Foreskin keratinocyte (primary cell): ENCODE measurements at places on chromosomes 11 and 22. TPM values are rescaled to one million over a fixed set of nuclear protein-coding genes. Genes with fewer than 3 reads are reported as not detected.

GRCh38 chr22:46897246-46897623, 134.8 kb downstream of the TBC1D22A start:
- no peak for DNase-seq

- DNase-seq = no peak
Measured at GRCh38 chr22:26681395-26681821, 24.0 kb downstream of the MIAT start.

- no peak for DNase-seq
Measured at GRCh38 chr22:29834046-29834445, 4.0 kb downstream of the ASCC2 start.

DNA sequence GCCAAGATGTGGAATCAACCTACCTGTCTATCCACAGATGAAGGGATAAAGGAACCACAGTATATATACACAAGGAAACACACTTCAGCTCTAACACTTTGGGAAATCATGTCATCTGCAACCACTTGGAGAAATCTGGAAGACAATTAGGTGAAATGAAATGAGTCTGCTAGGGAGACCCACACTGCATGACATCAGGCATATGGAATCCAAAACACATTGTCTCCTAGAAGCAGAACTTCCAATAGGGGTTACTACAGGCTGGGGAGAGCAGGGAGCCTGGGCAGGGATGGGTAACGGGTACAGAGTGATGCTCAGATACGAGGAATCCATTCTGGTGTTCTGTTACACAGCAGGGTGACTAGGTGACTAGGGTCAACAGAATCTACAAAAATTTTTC, 18.3 kb downstream of the RGL4 start:
- no peak for DNase-seq

GRCh38 chr11:11620921-11621572, 758 bp downstream of the GALNT18 start:
- DNase-seq = peak; percentile 32

GRCh38 chr22:50576806-50577696, 1.2 kb downstream of the CPT1B start:
- no peak for DNase-seq

DNA sequence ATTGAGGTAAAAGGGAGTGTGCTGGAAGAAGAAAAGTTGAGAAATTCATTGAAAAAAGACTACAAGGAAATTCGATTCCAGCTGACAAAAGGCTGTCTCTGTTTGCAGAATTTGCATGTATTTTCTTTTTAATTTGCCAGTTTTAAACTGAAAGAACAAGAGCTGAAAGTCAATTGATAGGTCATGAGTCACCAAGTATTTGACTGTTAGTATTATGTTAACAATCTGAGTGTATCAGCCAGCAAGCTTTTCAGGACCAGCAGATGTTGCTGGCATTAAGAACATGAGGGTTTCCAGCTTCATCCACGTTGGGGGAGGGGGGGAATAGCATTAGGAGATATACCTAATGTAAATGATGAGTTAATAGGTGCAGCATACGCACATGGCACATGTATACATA, 726.7 kb downstream of the METTL15 start:
- DNase-seq = peak; percentile 93

GRCh38 chr11:19365743-19366410, 125.1 kb upstream of the E2F8 start:
- DNase-seq = no peak

DNA sequence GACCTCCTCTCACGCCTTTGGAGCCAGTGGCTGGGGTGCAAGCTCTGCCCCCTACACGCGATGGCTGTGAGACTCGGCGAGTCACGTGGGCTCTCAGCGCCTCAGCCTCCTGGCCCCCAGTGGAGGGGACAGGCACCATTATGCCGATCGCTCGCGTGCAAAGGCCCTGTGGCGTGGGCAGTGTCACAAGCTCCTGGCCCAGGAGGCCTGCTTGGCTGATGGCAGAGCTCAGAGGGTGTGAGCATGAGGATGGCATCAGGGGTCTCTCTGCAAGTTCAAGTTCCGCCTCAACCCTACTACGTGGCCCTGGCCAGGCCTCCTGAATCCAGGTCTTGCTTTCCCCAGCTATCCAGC, 90.8 kb upstream of the KCNQ1OT1 start:
- DNase-seq = no peak

DNA sequence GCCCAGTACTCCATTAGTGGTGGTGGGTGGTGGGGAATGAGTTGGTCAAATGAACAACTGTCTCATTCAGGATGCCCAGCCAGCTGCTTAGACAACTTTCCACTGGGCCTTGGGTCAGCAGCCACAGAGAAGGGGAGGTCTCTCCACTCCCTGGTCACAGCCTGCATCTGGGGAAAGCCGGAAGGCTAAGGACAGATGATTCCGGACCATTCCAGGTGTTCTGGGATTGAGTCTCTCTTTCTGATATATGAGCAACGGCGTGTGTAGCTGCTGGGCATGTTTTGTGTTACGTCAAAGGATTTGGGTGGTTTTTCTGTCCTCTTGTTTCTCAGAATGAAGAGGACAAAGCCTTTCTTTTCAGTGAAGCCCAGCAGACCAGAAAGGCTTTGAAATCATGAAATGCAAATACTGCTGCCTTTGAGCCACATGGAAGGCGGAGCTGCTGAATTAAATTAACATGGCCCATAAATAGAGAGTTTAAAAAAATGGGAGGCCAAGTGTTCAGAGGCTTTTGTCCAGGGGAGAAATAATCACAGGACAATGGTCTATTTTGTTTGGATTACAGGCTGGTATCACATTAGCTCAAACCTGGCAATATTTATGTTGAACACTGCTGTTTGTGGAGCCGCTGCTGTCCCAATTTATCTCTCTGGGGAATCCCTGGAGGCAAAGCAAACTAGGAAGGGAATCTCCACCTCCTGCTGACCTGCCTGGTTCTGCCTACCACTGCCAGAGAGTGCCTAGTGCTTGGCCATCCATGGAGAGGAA, 234.4 kb upstream of the E2F8 start:
- no peak for DNase-seq

- DNase-seq = no peak
Measured at GRCh38 chr11:74256378-74257133, 54.9 kb downstream of the P4HA3 start.

DNA sequence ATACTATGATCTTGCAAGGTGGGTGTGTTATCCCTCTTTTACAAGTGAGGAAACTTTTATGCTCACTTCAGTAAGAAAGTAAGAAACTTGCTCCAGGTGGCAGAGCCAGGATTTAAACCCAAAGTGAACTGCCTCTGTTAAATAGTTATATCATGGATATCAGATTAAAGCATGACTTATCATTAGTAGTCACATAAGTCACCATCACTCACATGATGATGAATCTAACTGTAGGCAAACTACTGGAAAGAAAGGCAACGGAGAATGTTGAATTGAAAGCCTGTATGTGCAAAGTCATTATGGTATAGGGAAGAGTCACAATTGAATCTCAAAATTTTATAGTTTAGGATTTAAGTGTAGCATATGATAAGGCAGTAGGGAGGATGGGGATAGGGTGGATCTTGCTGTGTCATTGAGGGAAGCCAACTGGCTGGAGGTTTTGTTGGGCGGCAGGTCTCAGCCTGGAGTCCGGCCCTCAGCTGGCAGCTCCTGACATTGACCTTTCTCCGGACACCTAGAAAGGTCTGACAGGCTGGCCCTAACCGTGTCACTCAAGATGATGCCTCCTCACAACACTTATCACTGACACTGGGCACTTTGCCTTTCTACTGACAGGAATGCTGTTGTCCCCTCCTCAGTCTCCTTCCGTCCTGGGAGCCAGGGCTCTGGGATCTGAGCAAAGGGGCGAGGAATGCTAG, 98.3 kb downstream of the EMSY start:
- DNase-seq = peak; percentile 43

DNA sequence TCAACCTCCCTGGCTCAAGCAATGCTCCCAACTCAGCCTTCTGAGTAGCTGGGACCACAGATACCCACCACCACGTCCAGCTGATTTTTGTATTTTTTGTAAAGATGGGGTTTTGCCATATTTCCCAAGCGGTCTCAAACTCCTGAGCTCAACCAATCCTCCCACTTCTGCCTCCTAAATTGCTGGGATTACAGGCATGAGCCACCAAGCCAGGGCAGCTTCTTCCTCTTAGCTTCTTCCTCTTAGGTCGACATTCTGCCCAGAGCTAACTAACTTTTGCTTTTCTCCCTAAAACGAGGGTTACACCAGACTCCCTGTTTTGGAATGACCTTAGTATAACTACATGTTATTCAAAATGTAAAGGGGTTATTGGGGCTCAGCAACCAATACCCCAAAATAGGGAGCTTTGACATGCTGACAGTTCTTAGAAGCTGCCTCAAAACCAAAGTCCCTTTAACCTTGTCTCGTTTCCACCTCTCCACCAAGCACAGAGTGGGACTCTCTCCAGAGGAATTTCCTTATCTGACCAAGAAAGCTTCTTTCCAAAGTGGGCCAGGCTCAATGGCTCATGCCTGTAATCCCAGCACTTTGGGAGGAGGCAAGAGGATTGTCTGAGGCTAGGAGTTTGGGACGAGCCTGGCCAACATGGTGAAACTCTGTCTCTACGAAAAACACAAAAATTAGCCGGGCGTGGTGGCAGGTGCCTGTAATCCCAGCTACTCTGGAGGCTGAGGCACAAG, 7.0 kb downstream of the HPS5 start:
- no peak for DNase-seq

DNA sequence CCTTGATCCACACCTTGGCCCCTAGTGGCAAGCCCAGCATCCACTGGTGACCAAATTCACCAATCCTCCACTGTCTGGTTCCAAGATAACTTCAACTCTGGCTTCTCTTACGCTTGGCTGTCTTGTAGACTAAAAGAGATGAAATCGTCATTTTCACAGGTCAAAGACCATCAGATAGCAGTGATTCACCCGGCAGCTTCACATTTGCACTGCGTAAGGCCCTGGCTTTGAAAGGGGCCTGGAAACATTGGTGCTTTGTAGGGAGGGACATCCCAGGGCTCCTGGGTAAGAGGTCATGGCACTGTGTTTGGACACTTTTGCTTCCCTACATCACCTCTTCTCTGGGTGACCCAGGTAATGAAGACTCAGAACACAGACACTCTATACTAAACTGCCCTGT, 30.1 kb upstream of the FADD start:
- no peak for DNase-seq

DNA sequence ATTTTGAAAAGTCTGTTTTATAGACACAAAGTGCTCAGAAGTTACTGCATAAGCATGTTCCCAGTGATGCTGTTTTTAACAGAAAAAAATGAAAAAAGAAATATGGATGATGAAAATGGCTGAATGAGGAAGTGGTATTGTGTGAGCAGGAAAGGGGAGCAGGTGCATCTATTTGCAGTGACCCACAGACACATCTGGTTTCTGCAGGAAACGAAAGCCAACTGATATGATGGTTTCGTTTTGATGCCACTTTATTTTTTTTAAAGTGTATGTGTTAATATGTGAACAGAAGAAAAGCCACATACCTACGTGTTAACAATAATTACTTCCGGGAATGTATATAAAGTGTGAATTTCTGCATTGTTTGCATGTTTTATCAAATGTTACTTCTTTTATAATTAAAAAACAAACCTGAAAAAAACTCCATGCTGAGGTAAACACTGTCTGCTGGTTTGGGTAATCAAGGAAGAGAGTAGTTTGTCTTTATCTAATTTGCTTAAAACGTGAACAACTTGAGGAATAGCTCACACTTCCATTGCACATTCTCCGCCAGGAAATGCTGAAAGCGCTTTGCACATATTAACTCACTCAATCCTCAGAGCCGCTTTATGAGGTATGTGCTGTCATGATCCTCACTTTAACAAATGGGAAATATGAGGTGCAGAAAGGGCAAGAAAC, 1335.9 kb downstream of the TBC1D22A start:
- DNase-seq = no peak

- no peak for DNase-seq
Measured at GRCh38 chr11:117910941-117911655, 18.1 kb downstream of the TMPRSS13 start.

DNA sequence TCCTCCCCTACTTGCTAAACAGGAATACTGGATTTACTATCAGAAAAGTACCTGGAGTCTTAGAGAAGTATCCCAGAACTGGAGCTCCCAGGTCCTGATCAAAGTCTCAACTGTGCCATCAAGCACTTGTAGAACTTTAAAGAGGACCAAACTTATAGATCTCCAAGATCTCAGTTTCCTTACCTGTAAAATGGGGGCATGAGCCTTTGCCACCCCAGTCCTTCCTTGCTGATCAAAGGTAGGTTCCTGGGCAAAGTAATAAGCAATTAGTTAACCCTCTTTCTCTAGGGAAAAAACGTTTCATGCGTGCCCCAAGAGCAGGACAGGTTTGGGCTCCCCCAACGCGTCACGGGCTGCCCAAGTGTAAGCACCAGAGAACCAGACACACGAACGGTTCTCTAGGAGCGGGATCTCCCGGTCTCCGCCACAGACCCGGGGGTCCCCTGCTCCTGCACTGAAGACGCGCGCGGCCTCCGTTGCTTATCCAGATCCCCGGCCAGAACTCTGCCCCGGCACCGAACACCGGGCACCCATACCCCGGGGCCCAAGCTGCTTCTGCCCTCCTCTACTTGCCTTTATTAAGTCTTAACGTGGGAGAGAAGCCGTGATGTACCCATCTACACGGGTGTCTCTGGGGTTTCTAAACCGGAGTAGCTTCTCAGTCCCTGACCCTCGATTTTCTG, 505 bp downstream of the ZNF214 start:
- DNase-seq = no peak

The DLG2 gene
- 0.21 and 0.75 TPM in 2 replicates for total RNA-seq

The IGLL1 gene
- total RNA-seq = not detected in 2 replicates

The SLC16A8 gene
- total RNA-seq = 0.24 TPM in 1 of 2 replicates, not detected in the other

The DDI1 gene
- total RNA-seq = not detected in 2 replicates

The OR2AG1 gene
- not detected in 2 replicates for total RNA-seq
